ENCODE measurements at places on chromosomes 12 and 14.

GRCh38 chr14:97523936-97524335 lies 726.8 kb downstream of the VRK1 start:
- no peak for DNase-seq

DNA sequence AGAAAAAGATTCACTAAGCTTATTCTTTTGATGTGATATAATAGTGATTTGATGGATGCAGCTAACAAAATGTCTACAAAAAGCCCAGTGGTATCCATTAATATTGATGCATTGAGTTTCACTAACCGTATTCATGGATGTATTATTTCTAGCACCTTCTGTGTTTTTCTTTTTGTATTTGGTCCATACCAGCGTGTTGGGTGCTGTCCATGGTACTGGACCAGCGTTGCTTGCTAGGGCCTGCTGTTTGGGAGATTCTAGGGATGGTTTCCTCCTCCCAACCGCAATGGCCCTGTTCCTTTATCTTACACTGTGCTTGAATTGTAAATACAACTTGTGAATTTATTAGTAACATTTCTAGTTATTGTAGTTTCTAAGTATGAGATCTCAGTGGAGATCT lies 31.7 kb downstream of the ANO4 start:
- DNase-seq = peak; percentile 6

DNA sequence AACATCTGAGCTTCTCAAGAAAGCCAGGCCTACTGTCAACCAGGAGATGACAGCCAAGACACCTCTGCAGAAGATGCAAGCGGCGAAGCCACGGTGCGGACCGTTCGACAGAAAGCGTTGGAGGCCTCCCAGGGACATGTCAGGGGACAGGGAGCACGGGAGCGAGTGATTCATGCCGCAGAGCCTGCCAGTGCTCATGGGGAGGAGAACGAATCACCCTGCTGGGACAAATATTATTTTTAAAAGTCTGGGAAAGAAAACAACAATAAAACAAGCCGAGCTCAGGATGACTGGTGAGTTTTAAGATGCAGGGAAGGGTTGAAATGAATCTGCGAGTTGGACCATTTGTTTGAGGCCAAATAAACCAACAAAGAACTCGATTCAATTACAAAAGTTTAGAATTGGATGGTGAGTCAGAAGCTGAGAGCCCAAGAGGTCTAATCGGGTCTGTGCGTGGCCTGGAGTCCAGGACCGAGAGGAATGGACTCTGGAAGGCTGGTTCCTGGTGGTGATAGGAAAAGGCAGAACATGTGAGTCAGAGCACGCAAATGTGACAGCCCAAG lies 91.0 kb downstream of the RBM19 start:
- DNase-seq = no peak

DNA sequence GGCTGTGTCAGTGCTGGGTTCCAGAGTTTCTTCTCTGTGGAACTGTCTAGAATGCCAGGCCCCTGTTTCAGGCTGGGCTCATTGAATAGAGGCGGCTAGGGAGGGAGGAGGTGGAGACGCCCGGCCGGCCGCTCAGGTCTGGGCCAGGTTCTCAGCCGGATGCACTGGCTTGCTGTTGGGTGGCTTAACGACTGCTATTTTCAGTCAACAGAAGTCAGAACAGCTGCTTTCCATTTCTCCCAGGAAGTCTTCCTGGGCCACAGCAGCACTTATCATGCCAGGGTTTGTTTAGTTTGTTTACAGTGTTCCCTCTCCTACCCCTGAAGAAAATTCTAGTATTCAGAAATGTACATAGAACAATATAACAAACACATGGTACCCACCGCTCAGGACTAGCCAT lies 26.0 kb upstream of the VPS37B start:
- DNase-seq = no peak

DNA sequence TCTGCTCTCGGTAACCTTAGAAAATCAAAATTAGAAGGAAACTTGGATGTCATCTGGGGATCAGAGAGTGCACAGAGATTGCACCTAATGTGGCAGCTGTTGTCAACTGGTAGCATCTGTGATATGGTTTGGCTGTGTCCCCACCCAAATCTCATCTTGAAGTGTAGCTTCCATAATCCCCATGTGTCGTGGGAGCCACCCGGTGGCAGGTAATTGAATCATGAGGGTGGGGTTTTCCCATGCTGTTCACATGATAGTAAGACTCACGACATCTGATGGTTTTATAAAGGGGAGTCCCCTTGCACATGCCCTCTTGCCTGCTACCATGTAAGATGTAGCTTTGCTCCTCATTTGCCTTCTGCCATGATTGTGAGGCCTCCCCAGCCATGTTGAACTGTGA lies 127.7 kb upstream of the SRRM4 start:
- DNase-seq = no peak

GRCh38 chr12:3117591-3118015 lies 40.4 kb downstream of the TSPAN9 start:
- no peak for DNase-seq

- peak; percentile 22 for DNase-seq
Measured at GRCh38 chr12:130826151-130826801, 12.8 kb downstream of the STX2 start.

DNA sequence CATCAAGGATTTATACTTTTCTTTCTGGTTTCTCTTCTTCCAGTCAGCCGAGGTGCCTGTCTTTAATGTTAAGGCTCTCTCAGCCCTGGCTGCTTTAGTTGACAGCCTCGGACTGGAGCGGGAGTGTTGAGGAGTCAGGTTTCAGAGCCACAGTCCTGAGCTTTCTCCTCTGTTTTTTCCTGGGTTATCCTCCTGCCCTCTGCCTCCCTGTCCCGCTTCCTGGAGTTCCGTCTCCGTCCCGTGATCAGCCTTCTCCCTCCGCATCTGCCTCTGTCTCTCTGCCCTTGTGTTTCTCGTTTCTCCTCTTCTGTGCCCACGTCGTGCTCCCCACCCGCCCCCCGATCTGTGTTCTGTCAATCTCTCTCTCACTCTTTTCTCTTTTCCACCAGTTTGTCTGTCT lies 33.0 kb downstream of the IQSEC3 start:
- DNase-seq = no peak

- DNase-seq = no peak
Measured at GRCh38 chr12:48512855-48513254, 12.6 kb upstream of the OR8S1 start.

- DNase-seq = no peak
Measured at GRCh38 chr14:95564060-95564459, 29.2 kb downstream of the GLRX5 start.

DNA sequence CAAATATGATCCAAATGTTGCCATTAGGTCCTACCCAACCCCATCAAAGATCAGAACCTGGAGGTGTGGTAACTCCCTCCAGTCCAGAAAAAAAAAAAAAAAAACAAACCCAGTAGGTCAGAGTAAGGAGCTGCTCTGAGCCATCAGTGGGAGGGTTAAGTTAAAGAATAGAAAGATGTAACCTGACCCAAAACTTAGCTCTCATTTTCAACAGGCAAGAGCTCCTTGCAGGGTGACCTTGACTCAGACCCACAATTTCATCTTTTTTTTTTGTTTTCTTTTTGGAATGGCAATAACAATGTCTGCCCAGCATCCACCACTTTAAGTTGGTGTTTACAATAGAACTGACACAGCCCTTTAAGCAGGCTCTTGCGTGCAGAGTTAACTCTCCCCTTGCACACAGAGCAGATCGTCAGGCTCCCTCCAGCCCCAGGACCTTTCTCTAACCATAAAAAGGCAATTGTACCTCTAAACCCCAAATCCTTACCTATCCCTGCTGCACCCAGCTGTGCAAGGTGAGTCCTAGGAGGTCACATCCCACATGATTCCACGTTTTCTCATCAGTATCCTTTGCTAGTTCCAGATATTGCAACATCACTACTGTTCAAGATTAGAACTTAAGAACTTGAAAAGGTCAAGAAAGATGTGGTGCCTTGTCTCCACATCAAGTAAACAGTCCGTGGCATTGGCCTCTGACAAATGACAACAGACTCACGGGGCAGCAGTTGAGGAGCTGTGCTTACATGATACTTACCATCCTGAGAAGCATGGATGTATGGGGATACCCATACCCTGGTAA lies 178.6 kb upstream of the EEA1 start:
- DNase-seq = no peak

DNA sequence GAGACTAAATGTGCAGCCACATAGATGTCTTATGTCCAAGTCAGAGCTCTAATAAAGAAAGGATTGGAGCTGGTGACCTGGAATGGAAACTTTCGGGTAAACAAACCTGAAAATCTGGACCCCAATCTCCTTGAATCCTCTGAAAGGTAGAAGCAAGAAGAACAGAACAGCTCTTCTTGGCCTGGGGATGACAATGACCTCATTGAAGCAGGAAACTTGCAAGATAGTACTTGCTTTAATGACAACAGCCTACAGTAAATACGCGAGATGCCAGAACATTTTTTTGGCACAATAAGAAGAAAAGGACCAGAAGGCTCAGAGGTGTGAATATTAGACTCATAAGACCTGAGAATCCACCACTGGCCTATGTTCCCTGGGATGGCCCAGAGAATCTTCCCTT lies 4.1 kb upstream of the PRIMA1 start:
- no peak for DNase-seq
